Progenitor cell of endocrine pancreas (in vitro differentiated cells): ENCODE measurements at places on chromosomes 6 and 20.

DNA sequence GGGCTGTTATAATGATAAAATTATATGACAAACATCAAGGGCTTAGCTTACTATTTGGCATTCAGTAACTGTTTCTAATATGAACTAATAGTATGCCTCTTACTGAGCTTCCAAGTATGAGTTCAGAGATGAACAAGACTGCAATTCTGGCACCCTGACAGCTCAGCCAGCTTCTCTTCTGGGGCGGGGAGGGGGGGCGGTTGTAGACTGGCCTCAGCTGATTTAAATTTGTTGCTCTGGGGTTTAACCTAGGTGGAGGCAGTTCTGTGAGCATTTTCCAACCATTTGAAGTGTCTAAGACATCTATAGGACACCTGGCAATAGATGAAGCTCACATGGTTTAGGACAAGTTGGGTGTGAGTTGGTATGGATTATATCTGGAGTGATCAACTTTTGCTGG is 401.9 kb downstream of the QKI start:
- H3K27me3 ChIP-seq, result peaks cover 3% of the 10 kb centered on the region
- DNase-seq, result no peak
- no peak overlapping the region for H3K27ac ChIP-seq
- H3K36me3 ChIP-seq, result no peaks in the 10 kb centered on the region
- no peaks in the 10 kb centered on the region for H3K4me1 ChIP-seq

GRCh38 chr6:141346535-141346934 is 786.2 kb upstream of the GJE1 start:
- DNase-seq, result no peak
- H3K27ac ChIP-seq, result peak overlapping the region; percentile 34
- H3K27me3 ChIP-seq, result no peaks in the 10 kb centered on the region
- peaks cover 33% of the 10 kb centered on the region for H3K4me1 ChIP-seq

DNA sequence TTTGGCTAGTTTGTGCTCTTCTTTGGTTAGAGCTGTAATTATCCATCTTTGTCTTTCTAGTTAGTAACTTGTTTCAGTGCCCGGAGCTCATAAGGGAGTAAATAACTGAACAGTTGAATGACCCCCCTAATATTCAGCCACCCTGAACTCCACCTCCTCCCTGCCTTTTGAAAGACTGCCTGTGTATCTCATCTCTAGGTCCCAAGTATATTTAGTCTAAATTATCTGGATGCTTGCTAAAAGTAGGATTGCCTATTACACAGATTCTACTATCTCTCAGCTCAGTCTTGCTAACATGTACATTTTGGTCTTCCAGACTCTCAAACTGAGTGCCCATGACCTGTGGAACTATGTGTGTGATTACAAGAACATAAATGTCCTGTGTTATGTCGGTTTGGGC is 145.9 kb downstream of the GJA1 start:
- no peak overlapping the region for H3K4me3 ChIP-seq
- H3K36me3 ChIP-seq, result no peaks in the 10 kb centered on the region
- H3K4me1 ChIP-seq, result no peaks in the 10 kb centered on the region
- no peak for DNase-seq

GRCh38 chr6:14088600-14089192 is 28.9 kb upstream of the CD83 start:
- H3K4me1 ChIP-seq, result peaks cover 3% of the 10 kb centered on the region
- no peaks in the 10 kb centered on the region for H3K36me3 ChIP-seq
- no peak for DNase-seq
- no peak overlapping the region for H3K27ac ChIP-seq
- H3K27me3 ChIP-seq, result peaks cover 13% of the 10 kb centered on the region
- H3K4me3 ChIP-seq, result no peak overlapping the region

- H3K36me3 ChIP-seq, result no peaks in the 10 kb centered on the region
- DNase-seq, result no peak
- H3K4me3 ChIP-seq, result no peak overlapping the region
- H3K4me1 ChIP-seq, result no peaks in the 10 kb centered on the region
- no peak overlapping the region for H3K27ac ChIP-seq
Observed at GRCh38 chr6:122339661-122340060, 59.8 kb upstream of the HSF2 start.

DNA sequence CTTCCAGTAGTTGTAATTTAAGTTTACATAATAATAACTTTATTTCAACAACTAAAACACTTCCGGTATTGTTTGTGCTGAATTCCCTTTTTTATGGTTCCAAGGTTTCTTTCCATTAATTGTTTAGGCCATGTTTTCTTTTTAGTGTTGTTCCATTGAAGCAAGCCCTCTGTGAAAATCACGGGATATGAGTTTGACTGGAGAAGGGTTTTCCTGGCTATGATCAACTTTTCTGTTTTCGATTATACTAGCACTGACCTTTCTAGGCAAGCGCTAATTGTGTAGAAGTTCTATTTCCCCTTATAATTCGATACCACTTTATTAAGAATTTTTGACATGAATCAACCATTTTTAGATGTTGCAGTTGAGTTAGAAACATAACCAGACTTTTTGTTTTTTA is 2.4 kb downstream of the LAMA2 start:
- no peak overlapping the region for H3K4me3 ChIP-seq
- no peak overlapping the region for H3K27ac ChIP-seq
- no peak for DNase-seq
- H3K36me3 ChIP-seq, result no peaks in the 10 kb centered on the region
- H3K4me1 ChIP-seq, result peaks cover 6% of the 10 kb centered on the region
- peaks cover 43% of the 10 kb centered on the region for H3K27me3 ChIP-seq

- H3K27me3 ChIP-seq, result no peaks in the 10 kb centered on the region
- H3K36me3 ChIP-seq, result no peaks in the 10 kb centered on the region
- H3K27ac ChIP-seq, result peak overlapping the region; percentile 98
- peak overlapping the region; percentile 75 for H3K4me3 ChIP-seq
- peaks cover 17% of the 10 kb centered on the region for H3K4me1 ChIP-seq
Observed at GRCh38 chr6:28944412-28944865, 20.7 kb upstream of the TRIM27 start.

DNA sequence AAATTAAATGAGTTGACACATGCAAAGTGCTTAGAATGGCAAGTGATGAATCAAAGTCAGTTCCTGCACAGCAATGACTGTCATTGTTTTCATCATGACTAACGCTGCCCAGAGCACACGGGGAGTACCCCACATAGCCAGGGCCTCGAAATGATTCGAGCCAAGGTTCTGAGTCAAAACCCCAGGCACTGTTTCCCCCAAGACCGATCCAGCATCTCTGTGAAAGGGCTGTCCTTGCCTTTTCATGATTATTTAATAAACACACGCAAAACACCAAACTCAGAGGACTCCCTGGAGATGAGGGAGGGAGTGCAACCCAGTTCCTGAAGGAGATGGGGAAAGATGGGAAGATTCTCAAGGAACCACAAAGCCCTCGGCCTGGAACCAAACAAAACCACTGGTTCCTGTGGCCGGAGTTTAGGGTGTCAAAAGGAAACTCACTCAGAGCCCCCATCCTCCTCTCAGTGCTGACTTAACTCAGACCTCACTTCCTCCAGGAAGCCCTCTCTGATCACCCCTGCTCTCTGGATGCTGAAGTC is 3.8 kb downstream of the PREX1 start:
- peaks cover 3% of the 10 kb centered on the region for H3K4me1 ChIP-seq
- no peak overlapping the region for H3K4me3 ChIP-seq
- DNase-seq, result no peak
- H3K27me3 ChIP-seq, result peaks cover 64% of the 10 kb centered on the region

- H3K27me3 ChIP-seq, result peaks cover 59% of the 10 kb centered on the region
- H3K36me3 ChIP-seq, result no peaks in the 10 kb centered on the region
- DNase-seq, result no peak
- H3K27ac ChIP-seq, result no peak overlapping the region
- peaks cover 12% of the 10 kb centered on the region for H3K4me1 ChIP-seq
- no peak overlapping the region for H3K4me3 ChIP-seq
Observed at GRCh38 chr20:58137651-58138265, 90.7 kb downstream of the ANKRD60 start.

DNA sequence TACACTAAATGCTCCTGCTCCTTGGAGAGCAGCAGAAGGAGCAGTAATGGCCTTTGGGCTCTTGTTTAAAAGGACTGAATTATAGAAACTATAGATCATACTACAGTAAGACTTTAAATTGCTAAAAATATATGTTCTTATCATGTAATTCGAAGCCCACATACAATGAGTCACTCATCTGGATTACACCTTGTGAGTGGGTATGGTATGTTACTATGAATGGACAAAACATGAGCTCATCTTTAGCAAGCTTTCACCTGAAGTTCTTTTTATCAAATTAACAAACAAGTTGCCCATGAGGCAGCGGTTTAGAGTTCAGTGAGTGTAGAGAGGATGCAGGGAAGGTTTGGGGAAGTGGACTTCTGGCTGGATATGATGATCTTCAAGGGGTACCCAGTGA is 114.4 kb upstream of the CCN2 start:
- DNase-seq, result no peak
- no peaks in the 10 kb centered on the region for H3K4me1 ChIP-seq
- H3K27ac ChIP-seq, result no peak overlapping the region
- H3K27me3 ChIP-seq, result no peaks in the 10 kb centered on the region

- no peak for DNase-seq
- H3K27me3 ChIP-seq, result no peaks in the 10 kb centered on the region
- no peak overlapping the region for H3K27ac ChIP-seq
- H3K4me1 ChIP-seq, result no peaks in the 10 kb centered on the region
- H3K36me3 ChIP-seq, result peaks cover 1% of the 10 kb centered on the region
Observed at GRCh38 chr20:53974785-53975555, 95.4 kb downstream of the BCAS1 start.

DNA sequence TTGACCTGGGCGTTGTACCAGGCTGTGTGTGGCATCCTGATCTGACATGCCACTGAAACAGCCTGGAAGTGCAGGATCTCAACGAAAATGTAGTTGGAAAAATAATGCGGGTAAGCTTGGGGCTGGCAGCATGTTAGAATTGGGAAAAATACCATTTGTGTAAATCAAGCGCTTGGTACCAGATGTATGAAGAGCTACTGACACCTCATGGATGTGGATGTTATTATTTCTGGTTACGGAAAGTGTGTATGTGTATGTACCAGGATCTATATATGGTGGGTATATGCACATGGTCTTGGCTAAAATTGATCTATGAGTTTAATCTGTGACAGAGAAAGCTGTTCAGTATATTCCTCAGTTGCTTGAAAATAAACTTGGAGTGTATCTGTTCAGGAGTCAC is 22.7 kb downstream of the HIVEP1 start:
- H3K27me3 ChIP-seq, result no peaks in the 10 kb centered on the region
- no peak overlapping the region for H3K4me3 ChIP-seq
- H3K27ac ChIP-seq, result peak overlapping the region; percentile 29
- no peak for DNase-seq
- H3K4me1 ChIP-seq, result peaks cover 32% of the 10 kb centered on the region
- peaks cover 17% of the 10 kb centered on the region for H3K36me3 ChIP-seq

- no peak overlapping the region for H3K27ac ChIP-seq
- H3K27me3 ChIP-seq, result no peaks in the 10 kb centered on the region
- no peak overlapping the region for H3K4me3 ChIP-seq
- no peaks in the 10 kb centered on the region for H3K36me3 ChIP-seq
Observed at GRCh38 chr6:81517455-81517854, 235.0 kb downstream of the TENT5A start.

GRCh38 chr20:64244281-64244805 is 11.2 kb upstream of the PCMTD2 start:
- H3K4me3 ChIP-seq, result no peak overlapping the region
- H3K36me3 ChIP-seq, result no peaks in the 10 kb centered on the region
- H3K4me1 ChIP-seq, result no peaks in the 10 kb centered on the region
- no peak for DNase-seq
- no peak overlapping the region for H3K27ac ChIP-seq

- H3K4me1 ChIP-seq, result no peaks in the 10 kb centered on the region
- peaks cover 18% of the 10 kb centered on the region for H3K36me3 ChIP-seq
- DNase-seq, result no peak
- no peak overlapping the region for H3K4me3 ChIP-seq
Observed at GRCh38 chr6:34836008-34836407, 44.1 kb downstream of the BLTP3A start.

- no peak overlapping the region for H3K4me3 ChIP-seq
- H3K36me3 ChIP-seq, result peaks cover 3% of the 10 kb centered on the region
- DNase-seq, result no peak
- no peaks in the 10 kb centered on the region for H3K4me1 ChIP-seq
- H3K27ac ChIP-seq, result no peak overlapping the region
Observed at GRCh38 chr6:151904631-151905030, 97.1 kb downstream of the ESR1 start.

DNA sequence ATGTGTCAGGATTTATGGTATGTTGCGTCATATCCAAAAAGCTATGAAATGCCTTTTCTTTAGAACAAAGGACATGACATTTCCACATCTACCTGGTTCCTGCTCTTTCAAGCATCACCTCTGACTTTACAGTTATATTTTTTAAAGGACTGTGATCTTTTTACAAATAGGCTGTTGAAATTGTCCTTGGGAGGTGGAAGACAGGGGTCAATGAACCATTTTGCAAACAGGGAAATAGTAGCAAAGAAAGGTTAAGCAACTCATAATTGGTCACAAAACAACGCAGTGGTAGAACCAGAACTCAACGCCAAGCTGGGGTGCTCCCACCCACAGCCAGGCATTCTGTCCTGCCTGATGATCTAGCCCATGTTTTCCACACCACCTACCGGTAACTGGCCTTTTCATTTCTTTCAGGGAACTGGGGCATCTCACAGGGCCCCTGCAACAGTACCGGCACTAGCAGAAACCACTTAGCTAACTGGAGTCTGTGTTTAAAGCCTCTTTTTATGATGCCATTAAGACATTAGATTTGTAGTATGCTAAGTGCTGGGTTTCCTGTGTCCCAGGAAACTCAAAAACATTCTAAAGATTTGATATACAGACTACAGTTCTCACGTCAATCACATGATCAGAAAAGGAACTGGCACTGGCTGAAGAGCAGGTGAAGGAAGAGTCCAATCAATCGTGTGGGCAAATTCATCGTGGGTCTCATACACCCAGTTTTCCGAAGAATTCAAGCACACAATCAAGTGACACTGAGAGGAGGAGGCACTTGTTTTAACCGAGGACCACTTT is 13.9 kb downstream of the ZNF217 start:
- H3K27ac ChIP-seq, result peak overlapping the region; percentile 70
- H3K4me1 ChIP-seq, result peaks cover 39% of the 10 kb centered on the region
- DNase-seq, result no peak
- peaks cover 37% of the 10 kb centered on the region for H3K36me3 ChIP-seq

- no peaks in the 10 kb centered on the region for H3K27me3 ChIP-seq
- H3K4me1 ChIP-seq, result peaks cover 35% of the 10 kb centered on the region
- DNase-seq, result no peak
- no peak overlapping the region for H3K27ac ChIP-seq
- H3K4me3 ChIP-seq, result no peak overlapping the region
- H3K36me3 ChIP-seq, result no peaks in the 10 kb centered on the region
Observed at GRCh38 chr20:44526129-44526528, 4.3 kb upstream of the SERINC3 start.

DNA sequence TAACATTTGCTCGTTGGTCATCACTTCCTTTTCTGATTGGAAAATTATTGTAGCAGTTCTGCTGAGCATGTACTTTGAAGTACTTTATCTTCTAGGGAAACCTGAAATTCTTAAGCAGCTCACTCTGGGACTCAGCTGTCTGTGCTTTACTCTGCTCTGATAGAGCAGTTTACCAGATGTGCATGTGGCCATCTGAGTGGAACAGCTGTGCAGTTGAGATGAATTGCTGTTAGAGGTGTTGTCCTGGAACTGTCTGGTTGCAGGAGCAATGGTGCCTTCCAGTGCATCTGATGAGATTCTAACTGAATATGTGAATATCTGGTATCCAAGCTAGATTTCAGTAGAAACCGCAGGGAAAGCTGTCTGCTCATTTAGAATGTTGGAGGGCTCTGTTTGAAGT is 27.2 kb downstream of the PANK2 start:
- DNase-seq, result no peak
- H3K27me3 ChIP-seq, result no peaks in the 10 kb centered on the region
- peaks cover 38% of the 10 kb centered on the region for H3K36me3 ChIP-seq
- no peak overlapping the region for H3K27ac ChIP-seq
